ENCODE measurements at places on chromosomes 1 and 21.

DNA sequence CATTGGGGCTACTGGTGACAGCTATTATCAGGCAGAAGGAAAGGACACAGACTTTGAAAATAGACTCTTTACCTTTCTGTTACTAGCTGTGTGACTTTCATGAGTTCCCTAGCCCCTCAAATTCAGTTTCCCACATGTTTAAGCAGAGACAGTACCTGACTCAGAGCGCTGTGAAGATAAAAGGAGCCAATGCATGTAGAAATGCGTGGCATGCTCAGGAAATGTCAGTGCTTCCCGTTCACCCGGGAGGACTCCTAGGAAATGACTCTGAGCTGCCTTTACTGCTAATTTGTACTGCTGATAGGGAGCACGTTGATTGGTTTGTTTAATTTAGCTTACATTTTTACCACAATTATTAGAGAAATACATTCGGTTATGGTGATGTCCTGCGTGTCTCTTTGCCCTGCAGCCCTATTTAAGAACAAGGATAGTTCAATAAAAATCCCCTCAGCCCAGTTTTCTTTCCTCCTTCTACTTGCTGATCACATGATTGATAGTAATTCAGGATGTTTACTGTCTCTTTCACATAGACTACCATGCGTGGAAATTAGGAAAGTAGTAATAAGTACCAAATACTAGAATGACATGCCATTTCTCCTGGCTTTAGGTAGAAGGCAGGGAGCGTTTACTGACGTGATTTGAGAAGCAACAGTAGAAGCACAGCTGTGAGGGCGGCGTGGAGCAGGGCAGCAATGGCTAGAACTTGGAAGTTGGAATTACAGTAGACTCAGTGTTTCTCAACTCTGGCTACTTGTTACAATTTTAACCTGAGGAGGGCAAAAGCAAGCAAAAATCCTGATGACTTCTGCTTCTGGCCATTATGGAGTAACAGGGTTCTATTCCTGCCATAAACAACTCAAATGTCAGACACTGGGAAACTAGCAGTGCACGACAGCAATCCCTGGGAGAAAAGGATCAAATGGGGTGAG lies 15.9 kb downstream of the PDIK1L start:
- DNase-seq = no peak

- no peak for DNase-seq
Observed at GRCh38 chr1:169207797-169208520, 101.5 kb downstream of the ATP1B1 start.

DNA sequence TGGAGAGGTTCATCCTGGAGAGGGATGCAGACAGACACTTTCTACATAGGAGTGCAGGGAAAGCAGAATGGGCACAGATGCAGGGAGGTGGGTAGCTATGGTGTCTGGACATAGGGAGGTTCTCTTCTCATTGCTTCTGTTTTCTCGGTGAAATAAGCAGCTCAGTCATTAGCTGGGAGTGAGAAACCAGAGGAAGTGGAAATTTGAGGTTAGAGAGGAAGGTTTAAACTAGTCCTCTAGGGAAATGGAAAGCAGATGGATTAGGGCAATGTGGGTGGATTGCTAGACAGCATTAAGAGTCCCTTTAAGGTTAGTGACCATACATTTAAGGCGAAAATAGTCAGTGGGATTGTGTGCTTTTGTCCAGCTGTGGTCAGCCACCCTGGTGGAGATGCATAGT lies 39.6 kb downstream of the MPZL1 start:
- no peak for DNase-seq

- no peak for DNase-seq
Observed at GRCh38 chr1:70930062-70930461, 117.6 kb downstream of the PTGER3 start.

DNA sequence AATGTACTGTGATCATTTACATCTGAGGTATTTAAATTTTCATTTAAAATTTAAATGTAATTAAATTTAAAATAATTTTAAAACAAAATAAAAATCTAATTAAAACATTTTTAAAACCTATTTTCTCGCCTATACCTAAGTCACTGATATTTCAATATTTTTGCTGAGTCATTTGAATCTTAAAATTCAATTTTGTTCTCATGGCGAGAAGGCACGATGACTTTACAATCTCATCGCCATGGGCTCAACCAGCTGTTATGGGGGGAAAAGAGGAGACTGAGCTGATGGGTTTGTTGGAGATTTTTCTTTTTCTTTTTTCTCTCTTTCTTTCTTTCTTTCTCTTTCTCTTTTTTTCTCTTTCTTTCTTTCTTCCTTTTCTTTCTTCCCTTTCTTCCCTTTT lies 89.3 kb downstream of the PRDM16 start:
- DNase-seq = no peak

DNA sequence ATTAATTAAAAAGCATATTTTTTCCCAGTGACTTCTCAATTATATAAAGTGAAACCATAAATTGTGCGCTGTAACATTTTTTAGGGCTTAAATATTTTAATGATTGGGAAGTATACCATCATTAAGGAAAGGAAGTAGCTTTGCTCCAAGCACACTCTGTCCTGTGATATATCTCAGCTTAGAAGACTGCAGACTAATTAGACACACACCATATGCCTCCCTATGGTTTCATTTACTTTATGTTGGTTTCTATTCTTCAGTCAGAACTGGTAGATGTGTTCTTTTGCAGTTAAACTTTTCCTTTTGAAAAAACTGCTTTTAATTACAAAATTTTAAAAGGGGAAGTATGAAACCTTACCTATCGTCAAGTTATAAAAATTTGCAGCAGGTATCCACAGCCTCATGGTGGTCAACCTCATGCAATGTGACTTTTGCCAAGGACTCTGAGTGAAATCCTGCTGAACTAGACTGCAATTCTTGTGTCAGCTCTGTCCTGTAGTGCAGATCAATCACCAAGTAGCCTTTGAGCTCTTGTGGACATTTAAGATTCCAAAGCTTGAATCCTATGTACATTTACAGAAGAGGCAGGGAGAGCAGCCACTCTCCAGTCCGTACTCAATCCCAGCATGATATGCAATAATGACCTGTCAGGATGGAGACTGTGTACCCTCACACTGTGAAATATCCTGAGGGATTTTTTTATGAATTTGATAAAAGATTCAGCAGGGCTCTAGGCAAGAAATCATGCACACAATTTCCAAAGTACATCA lies 149.1 kb downstream of the AMY1C start:
- DNase-seq = no peak

GRCh38 chr1:93679546-93679945 lies 2.1 kb downstream of the BCAR3 start:
- DNase-seq = no peak

DNA sequence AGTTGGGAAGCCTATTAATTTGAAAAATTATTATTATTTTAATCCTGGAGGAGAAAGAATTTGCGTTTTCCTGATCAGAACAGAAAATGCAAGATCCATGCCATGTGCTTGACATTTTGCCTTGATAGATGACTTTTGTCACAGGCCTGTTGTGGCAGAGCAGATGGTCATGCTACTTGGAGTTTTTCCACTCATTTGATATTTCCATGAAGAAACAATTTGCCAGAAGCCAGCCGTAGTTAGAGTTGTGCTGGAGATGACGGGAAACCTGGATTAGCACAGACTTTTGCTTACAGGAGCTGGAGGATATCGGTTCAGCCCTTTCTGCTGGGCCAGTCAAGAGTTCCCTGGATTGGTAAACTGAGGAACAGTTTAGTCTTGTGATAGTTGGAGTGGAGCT lies 3.2 kb downstream of the RCAN3 start:
- DNase-seq = no peak

GRCh38 chr1:8047686-8048445 lies 21.8 kb upstream of the ERRFI1 start:
- DNase-seq = no peak

DNA sequence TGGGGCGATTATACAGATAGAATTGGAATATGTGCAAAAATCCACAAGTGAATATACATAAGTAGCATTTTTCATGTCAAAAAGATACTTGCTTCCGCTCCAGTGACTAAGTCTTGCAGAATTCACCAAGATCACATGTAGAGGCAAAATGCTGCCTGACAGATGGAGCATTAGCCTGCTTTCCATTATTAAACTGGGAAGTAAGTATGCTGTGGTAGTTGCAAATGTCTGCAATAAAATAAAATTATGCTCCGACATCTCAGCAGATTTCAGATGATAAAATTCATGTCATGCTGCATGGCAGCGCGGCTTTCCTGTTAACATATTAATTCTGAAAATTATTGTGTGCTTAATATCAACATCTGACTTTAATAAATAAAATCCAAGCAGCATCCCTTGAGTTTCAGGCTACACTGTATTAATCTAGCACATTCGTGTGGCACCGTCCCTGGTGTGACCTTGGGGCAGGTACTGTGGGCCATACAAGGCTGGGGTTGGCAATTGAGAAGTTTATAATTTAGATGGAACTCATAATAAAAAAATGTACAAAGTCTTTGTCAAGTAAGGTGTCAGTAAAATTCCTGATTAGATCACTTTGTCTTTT lies 366.4 kb upstream of the ZP4 start:
- no peak for DNase-seq

DNA sequence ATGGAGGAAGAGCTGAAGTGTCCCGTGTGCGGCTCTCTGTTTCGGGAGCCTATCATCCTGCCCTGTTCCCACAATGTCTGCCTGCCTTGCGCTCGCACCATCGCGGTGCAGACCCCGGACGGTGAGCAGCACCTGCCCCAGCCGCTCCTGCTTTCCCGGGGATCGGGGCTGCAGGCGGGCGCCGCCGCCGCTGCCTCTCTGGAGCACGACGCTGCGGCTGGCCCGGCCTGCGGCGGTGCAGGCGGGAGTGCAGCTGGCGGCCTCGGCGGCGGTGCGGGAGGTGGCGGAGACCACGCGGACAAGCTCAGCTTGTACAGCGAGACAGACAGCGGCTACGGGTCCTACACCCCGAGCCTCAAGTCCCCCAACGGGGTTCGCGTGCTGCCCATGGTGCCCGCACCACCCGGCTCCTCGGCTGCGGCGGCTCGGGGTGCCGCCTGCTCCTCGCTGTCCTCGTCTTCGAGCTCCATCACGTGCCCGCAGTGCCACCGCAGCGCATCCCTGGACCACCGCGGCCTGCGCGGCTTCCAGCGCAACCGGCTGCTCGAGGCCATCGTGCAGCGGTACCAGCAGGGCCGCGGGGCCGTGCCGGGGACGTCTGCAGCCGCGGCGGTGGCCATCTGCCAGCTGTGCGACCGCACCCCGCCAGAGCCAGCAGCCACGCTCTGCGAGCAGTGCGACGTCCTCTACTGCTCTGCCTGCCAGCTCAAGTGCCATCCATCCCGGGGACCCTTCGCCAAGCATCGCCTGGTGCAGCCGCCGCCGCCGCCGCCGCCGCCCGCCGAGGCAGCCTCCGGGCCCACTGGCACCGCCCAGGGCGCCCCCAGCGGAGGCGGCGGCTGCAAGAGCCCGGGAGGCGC lies 1.3 kb downstream of the TRIM67 start:
- DNase-seq = no peak

GRCh38 chr1:37442644-37443043 lies 31.7 kb upstream of the ZC3H12A start:
- no peak for DNase-seq

DNA sequence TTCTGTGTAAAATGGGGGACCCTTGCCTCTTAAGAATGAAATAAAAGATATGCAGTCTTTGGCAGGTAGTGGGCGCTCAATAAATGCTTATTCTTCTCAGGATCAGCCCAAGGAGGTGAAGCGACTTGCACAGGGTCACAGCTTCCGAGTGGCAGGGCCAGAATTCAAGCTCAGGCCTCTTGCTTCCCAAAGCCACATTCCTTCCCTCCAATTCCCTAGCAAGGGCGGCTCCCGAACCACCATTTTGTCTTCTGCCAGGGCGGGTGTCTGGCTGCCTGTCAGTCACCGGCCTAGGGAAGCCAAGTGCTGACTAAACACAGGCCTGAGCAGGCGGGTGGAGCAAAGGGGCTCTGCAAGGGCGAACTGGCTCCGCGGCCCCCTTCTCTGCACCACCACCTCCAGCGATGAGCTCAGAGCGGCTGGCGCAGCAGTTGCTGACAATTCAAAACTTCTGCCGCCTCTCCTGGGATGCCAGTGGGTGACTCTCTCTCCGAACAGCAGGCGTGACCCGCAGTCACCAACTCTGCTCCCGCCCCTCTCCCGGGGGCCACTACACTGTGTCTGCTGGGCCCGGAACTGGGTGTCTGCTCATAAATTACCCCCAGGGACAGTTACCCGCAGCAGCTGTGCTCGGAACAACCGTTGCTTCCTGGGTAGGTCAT lies 10.8 kb downstream of the GPR3 start:
- DNase-seq = no peak

DNA sequence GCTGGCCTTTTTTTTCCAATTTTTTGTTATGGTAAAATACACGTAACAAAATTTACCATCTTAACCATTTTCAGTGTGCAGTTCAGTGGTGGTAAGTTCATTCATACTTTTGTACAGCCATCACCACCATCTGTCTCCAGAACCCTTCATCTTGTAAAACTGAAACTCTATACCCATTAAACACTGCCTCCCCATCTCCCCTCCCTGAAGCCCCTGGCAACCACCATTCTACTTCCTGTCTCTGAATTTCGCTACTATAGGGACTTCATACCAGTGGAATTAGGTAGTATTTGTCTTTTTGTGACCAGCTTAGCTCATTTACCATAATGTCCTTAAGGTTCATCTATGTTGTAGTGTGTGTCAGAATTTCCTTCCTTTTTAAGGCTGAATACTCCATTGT lies 8.7 kb downstream of the PKNOX1 start:
- DNase-seq = no peak

DNA sequence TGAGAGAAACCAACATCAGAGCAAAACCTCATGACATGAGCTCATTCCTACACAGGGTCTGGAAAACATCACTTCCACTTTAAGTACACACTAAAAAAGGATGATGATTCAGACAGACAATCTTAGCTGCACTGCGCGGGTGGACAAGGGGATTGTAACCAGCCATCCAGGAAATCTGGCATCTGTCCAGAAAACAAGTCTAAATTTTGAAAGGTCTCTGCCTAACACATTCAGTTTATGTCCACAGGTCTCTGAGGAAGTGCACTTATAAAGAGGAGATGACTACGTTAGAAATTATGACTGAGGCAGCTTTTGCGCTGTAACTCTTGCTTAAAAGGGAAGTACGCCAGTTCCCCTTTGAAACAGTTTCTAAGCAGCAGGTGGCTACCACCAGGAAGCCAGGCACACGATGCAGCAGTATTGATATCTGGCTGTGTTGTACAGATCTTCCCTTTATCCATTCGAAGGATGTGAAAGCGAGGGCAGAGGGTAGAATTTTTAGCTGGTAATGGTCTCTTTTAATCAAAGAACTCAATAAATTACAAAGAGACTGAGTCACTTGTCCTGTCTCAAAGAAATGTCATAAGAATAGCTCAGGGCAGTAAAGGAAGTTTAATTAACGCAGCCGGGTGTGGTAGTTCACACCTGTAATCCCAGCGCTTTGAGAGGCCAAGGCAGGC lies 128.0 kb downstream of the SETD4 start:
- no peak for DNase-seq

DNA sequence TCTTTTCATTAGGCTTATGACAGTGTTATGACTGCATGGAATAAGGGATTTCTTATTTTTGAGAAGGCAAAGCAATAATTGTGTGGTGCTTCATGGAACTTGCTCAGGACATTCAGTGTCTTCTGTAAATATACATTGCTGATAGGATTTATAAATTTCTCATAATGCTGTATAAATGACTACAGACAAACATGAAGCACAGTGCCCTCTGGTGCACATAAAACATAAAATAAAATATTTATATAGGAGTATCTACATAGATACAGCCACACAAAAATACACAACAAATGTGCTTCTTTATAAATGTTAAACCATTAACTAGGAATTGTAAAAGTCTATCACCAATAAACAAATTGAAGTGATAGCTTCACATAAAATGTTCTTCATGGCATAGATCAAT lies 24.1 kb downstream of the BRINP3 start:
- no peak for DNase-seq

- DNase-seq = no peak
Observed at GRCh38 chr1:198929961-198930599, 291.2 kb downstream of the PTPRC start.
